ENCODE measurements at places on chromosomes 3 and 15.

DNA sequence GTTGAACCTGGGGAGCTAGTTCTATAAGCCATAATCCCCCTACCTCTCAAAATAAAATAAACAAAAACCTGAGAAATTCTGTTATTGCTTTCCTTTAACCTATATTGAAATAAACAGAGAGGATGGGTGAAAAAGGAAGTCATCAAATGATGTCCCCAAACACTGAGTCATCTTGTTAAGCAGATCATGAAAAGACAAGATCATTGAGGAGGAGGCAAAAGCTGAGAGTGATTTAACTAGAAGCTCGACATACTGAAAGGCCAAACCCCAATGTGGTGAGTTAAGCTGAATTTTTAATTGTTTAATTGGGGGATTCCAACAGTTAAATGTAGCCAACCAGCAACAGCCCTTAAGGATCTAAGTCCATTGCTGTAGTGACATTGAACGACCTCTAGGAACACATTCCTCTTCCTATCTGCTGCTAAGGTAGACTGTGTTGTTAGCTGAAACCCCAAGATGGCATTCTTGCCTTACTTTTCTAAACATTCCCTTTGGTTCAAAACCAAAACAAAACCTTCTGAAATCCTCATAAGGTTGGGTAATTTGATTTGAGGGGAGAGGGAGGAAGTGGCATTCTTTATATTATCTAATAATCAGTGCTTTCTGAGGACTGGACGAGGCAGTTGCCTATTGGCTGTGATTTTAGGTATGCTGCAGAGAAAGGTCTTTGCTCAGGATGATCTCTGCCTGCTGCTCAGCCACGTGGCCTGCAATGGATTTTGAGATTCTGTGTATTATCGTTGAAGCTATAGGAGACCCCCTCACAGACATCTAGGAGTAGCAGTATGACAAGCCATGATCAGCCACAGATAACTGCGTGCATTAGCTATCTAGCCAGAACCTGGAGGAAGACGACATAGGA, 62.7 kb upstream of the BNIP2 start:
- DNase-seq, result no peak

- DNase-seq, result no peak
These were observed 326.7 kb upstream of the TBL1XR1 start for GRCh38 chr3:177523872-177524438.

- DNase-seq, result no peak
These were observed 7.0 kb downstream of the EBLN2 start for GRCh38 chr3:73068419-73068818.

- no peak for DNase-seq
These were observed 14.5 kb upstream of the IL16 start for GRCh38 chr15:81182031-81182755.

GRCh38 chr15:79932447-79932846, 35.6 kb upstream of the MTHFS start:
- DNase-seq, result no peak

- DNase-seq, result no peak
These were observed 75.3 kb downstream of the SSR3 start for GRCh38 chr3:156479604-156480003.

- DNase-seq, result no peak
These were observed 1.1 kb downstream of the CMTM7 start for GRCh38 chr3:32392536-32393302.

DNA sequence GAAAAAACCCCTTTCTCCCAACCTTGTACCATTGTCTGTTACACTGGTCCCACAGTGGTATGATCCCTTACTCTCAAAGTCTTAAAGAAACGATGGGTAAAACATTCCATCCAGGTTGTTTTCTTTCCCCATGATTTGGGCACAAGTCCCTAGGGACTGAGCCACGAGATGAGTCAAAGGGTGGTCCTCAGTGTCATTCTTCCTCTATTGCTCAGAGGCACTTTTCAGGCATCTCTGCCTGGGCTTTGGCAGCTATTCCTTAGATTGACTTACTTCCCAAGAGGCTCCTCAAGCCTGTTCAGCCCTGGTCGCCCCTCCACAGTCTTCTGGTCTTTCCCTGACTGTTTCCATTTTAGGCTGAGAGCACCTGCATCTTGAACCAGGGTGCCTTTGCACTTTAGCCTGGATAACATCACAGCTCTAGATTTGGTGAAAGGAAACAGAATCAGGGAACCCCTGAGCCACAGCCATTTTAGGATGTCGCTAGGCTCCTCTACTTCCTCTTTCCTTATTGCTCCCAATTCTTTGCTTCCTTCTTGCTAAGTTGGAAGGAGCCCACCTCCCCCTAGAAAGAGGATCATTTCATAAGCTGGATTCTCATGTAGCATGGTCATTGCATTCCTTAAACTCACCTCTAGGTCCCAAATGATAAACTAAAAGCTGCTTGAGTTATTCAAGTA, 131.0 kb upstream of the TPRG1 start:
- no peak for DNase-seq

DNA sequence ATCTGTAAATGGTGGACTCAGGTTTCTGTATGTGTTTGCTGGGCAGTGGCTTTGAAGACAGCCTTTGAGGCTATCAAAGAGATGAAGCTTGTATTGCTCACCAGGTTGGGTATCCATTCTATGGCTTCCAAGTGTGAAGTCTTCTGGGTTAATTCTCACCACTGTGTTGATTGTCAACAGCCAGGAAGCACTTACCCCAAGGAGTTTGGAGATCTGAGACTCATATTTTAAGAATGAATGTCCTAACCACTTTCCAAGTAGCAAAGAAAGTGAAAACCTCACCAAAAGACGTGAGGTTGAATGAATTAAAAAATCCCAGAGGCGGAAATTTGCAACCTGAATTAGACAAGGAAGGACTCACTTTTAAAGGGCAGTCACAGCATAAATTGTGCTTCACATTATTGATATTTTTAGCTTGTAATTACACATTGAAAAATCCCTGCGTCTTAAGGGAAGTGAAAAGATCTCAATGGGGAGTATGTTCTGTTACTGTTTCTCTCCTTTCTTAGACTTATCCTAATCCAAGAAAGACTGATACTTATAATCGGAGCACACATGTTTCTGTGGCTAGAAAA, 304.0 kb upstream of the TPRG1 start:
- no peak for DNase-seq

Measured in stimulated activated CD4-positive, alpha-beta T cell treated with anti-CD3 and anti-CD28 coated beads, Interleukin-12 subunit alpha, Interleukin-12 subunit beta, amount 100 ng/mL, for 48 hours (primary cell).